A375 (cell line): ENCODE measurements at places on chromosomes 3 and 15. TPM values are rescaled to one million over a fixed set of nuclear protein-coding genes. Genes with fewer than 3 reads are reported as not detected.

Gene SENP8
- 1.3 and 1.5 TPM in 2 replicates for total RNA-seq

Gene MASP1
- total RNA-seq = not detected in 2 replicates

Gene RBP2
- total RNA-seq = not detected in 2 replicates

Gene CSK
- 30.0 and 37.9 TPM in 2 replicates for total RNA-seq

Gene UPK1B
- total RNA-seq = not detected in 2 replicates

Gene ERICH6
- total RNA-seq = not detected in 2 replicates

Gene SYNPR
- total RNA-seq = not detected in 2 replicates

Gene DBR1
- total RNA-seq = 15.9 and 16.2 TPM in 2 replicates

Gene DET1
- 5.8 and 8.0 TPM in 2 replicates for total RNA-seq

Gene CX3CR1
- not detected in 2 replicates for total RNA-seq

Gene GPR156
- 0.37 and 0.83 TPM in 2 replicates for total RNA-seq

Gene COL6A6
- total RNA-seq = not detected in 2 replicates

Gene PCLAF
- 56.8 and 59.8 TPM in 2 replicates for total RNA-seq

Gene ZNF80
- total RNA-seq = not detected in 2 replicates

Gene CHRNB4
- total RNA-seq = not detected in 2 replicates

Gene TAGLN3
- 10.9 and 13.3 TPM in 2 replicates for total RNA-seq

Gene CASR
- total RNA-seq = not detected in 2 replicates
